ENCODE measurements at places on chromosomes 16 and 17.

GRCh38 chr17:68792873-68793272 is 162.3 kb downstream of the ABCA8 start:
- DNase-seq: no peak

DNA sequence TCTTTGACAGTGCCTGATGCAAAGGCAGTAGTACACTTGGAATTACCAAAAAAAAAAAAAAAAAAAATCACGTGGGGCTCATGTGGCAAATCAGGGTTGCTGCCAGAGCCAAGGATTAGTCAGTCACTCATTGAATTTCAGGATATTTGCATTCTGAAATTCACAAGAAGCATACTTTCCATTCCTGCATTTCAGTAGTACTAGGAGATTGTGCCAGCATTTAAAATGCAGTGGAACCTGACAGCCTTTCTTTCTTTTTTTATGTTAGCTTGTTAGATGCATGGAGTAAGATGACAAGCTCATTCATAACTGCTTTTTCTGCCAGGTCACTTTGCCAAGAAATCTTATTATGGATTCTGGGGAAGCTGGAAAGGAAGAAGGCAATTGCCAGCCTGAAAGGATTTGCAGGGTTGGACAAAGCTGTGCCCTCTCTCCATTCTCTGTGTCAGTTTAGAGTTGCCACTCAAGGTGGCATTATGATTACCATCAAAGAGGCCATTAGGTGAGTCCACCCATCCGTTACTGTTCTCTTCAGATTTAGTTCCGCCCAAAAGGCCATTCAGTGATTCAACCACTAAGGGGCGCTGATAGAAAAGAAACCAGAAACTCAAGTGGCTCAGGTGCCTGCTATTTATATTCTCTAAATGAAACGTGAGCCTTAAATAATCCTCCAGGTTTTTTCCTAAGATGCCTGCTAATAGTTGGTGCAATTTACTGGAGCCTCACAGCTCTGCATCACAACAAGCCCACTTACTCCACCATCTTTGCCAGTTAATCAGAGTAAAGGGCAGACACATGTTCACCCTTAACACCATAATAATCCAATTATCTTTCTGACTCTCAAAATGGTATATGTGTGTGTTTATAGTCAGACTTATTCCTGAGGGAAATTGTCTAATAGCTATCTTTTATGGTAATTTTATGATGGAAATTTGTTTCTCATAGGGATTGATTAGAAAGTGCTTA is 59.0 kb downstream of the TANGO6 start:
- DNase-seq: no peak

DNA sequence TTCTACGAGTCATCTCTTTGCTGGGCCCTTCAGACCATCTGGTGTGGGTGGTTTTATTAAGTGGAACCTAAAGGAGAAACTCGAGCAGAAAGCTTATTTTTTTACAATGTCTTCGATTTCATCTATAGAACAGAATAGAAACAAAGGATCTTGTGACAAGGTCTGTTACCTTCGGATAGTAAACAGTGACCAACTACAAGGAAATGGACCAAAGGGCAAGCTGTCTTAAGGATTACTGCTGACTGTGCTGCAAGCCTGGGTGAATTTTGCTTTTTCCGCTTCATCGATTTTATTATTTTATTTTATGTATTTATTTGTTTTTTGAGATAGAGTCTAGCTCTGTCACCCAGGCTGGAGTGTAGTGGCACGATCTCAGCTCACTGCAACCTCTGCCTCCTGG is 348.9 kb upstream of the ERCC4 start:
- no peak for DNase-seq

- DNase-seq: peak; percentile 48
These were observed 802 bp downstream of the SETD6 start for GRCh38 chr16:58515871-58516767.

DNA sequence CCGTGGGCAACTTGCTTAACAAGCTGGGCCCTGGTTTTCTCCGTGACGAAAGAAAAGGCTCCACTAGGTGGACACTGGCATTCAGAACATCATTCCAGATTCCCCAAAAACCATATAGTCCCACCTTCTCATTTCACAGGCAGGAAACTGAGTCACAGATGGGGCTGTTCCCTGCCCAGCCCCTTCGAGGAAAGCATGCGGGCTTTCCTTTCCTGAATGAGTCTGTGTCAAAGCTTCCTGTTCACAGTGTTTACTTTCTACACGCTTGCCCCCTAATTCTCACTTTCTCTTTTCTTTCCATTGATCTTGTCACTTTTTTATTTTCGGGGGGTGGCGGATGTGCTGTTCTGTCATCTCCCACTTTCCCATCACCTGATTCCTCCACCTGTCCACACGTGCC is 10.3 kb upstream of the LGALS9 start:
- no peak for DNase-seq

DNA sequence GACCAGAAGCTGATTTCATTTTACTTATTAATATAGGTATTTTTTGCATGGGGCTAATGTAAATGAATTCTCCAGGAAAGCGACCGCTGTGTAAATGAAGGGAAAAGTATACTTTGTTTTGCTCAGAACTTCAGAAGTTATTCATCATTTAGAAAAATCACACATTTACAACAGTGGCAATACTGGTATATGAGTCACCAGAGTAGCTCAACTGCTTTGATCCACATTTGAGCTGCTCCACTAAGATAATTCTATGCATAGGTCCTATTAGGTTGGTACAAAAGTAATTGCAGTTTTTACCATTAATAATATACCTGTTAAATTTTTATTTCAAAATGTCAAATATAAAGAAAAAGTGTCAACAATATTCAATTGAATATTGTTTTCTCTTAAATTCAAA is 22.9 kb upstream of the DYNLRB2 start:
- no peak for DNase-seq

DNA sequence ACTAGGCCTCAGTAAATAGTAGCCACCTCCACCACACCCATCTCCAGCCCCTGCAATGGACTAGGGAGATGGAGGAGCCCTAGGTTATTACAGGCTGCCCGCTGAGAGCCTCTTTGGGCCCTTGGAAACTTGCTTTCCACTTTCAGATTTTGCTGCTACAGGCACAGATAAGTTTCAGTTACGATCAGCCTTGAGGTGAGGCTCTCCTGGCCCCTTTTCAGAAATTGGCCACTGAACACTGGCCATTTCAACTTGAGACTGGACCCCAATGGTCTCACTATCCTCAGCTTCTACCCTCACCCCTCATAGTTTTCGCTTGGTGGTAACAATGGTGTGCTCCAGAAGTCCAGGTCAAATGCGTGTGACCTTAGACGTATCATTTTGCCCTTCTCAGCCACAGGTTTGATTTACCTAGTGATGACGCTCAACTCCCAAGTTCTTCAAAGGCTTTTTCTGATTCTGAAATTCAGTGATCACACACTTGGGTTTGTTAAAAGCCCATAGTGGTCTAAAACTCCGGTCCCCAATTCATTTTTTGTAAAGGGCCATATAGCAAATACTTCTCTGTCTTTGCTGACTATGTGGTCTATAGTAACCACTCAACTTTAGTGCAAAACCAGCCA is 1.0 kb downstream of the PMM2 start:
- no peak for DNase-seq

All from stimulated activated CD4-positive, alpha-beta T cell treated with anti-CD3 and anti-CD28 coated beads, Interleukin-2, amount 100 ng/mL, for 24 hours (primary cell).